Cardiac muscle cell (in vitro differentiated cells and primary cell): ENCODE measurements at places on chromosomes 11 and 22.

DNA sequence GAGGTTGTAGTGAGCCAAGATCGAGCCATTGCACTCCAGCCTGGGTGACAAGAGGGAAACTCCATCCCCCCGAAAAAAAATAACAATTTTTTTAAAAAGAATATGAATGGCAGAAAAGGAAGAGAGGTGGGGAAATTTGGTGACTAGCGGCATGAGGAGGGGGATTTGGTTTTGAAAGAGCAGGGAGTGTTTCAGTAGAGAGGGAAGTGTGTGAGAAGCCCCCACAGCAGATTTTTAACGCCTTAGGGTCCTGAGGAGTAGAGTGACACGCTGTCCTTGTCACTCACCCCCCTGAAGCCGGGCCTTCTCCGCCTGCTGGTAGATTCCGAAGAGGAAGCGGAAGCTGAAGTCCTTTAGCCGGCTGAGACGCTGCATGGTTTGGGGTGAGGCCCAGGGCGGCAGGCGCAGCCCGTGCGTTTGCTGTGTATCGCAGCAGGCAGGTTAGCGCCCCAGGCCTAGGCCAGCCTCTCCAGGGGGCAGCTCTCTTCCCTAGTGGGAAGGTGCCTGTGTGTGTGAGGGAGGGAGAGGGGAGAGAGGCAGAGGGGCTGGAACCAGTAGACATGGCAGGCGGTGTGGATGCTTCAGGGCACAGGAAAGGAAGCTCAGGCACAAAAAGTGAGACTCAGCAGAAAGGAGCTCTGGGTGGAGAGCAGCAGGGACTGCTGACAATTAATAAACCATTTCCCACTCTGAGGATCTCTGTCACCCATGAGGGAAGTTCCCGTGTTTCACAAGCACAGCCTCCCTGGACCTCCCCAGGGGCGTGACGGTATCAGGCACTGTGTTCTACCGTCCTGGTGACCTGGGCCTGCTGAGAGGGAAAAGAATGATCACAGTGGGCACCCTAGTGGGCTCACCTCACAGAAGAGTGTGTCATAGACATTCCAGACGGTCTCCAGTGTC is 3.9 kb downstream of the ACP2 start:
- H3K36me3 ChIP-seq, result peaks cover 54% of the 10 kb centered on the region
- H3K4me3 ChIP-seq, result no peak overlapping the region

GRCh38 chr11:57640068-57640800 is 9.5 kb downstream of the YPEL4 start:
- H3K4me3 ChIP-seq, result peak overlapping the region; percentile 92
- H3K27ac ChIP-seq, result peak overlapping the region; percentile 100
- no peak for DNase-seq
- H3K4me1 ChIP-seq, result peaks cover 37% of the 10 kb centered on the region
- H3K27me3 ChIP-seq, result no peaks in the 10 kb centered on the region

- no peak for DNase-seq
- no peaks in the 10 kb centered on the region for H3K27me3 ChIP-seq
- no peaks in the 10 kb centered on the region for H3K36me3 ChIP-seq
- no peaks in the 10 kb centered on the region for H3K4me1 ChIP-seq
- no peak overlapping the region for H3K4me3 ChIP-seq
Observed at GRCh38 chr11:113356203-113356602, 31.4 kb upstream of the ANKK1 start.

DNA sequence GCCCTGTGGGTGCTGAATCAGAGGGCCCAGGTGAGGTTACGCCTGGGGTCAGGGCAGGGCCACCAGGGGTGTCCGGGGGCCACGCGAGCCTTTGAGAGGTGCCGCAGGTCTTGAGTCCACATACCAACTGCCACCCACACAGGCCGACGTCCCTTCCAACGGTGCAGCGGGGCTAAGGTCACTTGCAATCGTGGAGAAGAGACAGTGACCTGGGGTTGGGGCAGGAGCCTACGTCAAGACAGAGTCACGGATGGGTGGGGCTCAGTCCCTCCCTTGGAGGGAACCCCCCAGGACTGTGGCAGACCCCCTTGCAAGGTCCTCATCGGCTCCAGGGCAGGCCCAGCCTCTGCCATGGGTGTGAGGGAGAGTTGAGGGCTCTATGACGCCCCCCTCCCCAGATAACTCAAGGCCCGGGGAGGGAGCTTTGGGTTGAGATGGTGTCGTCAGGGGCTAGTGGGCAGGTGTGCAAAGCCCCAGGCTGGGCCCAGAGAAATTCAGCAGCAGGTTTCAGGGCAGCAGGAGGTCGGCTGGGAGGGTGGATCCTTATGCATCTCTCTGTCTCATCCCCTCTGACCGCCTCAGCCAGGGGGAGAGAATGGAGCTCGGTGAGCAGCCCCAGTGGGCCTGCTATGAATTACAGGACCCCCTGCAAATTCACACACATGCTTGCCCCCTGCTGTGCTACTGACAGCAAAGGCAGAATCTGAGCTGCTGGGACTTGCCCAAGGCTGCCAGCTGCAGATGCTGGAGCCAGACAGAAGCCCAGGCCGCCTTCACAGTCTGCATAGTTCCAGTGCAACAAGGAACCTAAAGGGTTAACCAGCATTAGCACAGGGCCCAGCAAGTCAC is 60.0 kb downstream of the MYEOV start:
- no peaks in the 10 kb centered on the region for H3K36me3 ChIP-seq
- DNase-seq, result no peak
- H3K4me1 ChIP-seq, result no peaks in the 10 kb centered on the region
- H3K4me3 ChIP-seq, result no peak overlapping the region

- H3K27me3 ChIP-seq, result no peaks in the 10 kb centered on the region
- no peaks in the 10 kb centered on the region for H3K36me3 ChIP-seq
Observed at GRCh38 chr11:82924522-82925224, 23.1 kb downstream of the DDIAS start.

DNA sequence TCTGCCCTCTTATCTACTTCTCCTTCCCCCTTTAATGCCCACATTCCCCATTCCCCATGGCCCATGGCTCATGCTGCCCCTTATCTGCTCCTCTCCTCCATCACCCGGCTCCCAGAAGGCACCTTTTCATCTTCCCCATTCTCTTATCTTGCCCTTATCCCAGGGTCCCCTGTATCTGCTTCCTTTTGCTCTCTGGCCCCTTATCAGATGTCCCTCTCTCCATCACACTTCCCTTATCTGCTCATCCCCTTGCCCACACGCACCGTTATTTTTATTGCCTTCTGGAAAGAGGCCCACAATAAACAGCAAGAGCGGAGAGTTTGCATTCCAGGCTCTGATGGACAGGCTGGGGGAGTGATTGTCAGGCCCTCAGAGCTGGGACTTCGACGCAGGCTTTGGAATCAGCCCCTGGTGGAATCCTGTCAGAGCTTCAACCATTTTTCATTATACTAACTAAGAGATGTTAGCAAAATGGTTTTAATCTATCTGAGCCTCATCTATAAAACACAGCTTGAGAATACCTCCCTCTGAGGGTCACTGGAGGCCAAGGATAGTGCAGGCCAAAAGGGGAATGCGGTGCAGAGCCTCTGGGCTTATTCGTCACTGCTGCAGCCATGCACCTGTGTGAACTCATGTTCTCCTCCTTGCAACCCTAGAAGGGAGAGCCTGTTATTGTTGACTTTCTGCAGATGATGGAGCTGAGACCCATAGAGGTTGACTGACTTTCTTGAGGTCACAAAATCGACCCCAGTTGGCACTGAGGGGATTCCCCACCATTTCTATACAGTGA is 37.0 kb upstream of the LRRC55 start:
- DNase-seq, result no peak
- no peaks in the 10 kb centered on the region for H3K36me3 ChIP-seq
- H3K27ac ChIP-seq, result peak overlapping the region; percentile 73

DNA sequence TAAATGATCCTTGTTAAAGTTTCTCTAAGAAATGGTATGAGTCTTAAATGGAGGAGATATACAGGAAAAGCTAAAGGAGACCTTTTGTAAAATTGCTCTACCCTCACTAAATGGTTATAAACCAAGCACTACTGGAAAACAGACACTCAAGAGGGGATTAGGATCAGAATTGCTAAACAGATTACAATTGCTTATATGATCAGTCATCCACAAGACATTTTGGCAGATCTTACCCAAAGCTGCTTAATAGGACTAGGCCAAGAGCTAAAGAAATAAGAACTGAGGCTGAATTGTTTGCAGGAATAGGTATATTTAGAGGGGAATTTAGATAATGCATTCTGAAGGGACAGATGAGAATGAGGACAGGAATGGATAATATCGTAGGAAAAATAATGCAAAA is 9.5 kb downstream of the HARBI1 start:
- H3K36me3 ChIP-seq, result no peaks in the 10 kb centered on the region
- H3K27ac ChIP-seq, result no peak overlapping the region
- no peak overlapping the region for H3K4me3 ChIP-seq
- H3K27me3 ChIP-seq, result no peaks in the 10 kb centered on the region
- peaks cover 10% of the 10 kb centered on the region for H3K4me1 ChIP-seq

GRCh38 chr22:38861927-38862326 is 10.1 kb downstream of the CBX6 start:
- no peak overlapping the region for H3K4me3 ChIP-seq
- no peak overlapping the region for H3K27ac ChIP-seq
- H3K4me1 ChIP-seq, result no peaks in the 10 kb centered on the region
- DNase-seq, result no peak
- no peaks in the 10 kb centered on the region for H3K27me3 ChIP-seq

DNA sequence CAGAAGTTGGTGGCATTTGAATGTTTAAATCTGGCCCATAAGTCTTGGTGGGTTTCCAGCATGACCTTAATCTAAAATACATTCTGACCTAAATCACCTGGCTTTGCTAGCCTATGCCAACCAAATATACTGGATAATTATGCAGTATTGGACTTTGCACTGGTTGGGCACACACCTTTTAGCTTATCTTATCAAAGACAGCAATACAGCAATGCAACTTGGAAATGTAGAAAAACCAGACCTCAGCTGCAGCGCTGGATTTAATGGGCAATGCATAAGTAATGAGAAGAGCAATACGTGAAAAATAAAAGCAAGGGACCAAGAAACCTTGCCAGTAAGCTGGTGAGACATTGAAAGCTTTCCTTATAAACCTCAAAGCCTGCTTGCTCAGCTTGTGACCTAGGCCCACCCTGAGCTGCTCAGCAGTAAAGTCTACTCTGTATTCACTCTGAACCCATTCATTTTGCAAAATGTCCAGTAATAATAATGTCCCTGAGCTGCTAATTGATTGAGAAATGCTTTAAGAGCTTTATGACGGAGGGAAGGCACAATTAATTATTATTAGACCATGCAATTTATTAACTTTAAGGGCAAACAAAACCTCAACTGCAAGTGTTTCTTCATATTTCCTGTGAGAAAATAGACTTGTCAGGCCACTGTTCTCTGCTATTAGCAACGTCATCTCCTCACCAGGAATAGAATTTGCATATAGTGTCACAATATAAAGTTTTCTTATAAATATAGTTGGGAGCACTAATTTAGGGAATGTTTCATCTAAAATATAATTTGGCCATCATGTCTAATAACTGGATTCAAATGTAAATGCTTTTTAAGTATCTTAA is 49.4 kb upstream of the CEP295 start:
- no peak for DNase-seq
- H3K4me1 ChIP-seq, result no peaks in the 10 kb centered on the region

DNA sequence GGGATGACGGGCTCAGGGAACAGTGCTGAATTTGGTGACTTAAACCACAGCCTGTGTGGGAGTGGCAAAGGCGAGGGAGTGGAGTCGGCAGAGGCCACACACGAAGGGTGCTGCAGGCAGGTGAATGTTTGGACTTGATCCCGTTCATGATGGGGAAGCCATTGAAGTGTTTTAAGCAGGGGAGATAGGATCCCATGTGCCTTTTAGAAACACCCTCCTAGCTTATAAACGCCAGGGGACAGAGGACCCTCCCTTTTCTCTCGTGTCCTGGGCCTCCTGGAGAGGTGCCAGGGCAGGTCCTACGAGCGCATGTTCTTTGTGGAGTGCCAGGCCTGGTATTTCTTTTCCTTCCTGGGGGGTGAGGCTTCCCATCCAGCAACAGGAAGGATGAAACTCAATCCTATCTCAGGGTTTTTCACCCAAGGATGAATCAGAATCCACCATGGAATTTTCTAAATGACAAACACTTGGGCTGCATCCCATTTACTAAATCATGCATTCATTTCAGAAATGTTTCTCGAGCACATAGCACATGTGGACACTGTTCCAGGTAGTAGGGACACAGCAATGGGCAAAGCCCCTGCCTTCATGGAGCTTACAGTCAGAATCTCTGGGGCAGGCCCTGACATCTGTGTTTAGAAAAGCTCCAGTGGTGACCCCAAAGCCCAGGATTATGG is 59.6 kb downstream of the CHRDL2 start:
- no peaks in the 10 kb centered on the region for H3K27me3 ChIP-seq
- H3K27ac ChIP-seq, result no peak overlapping the region
- no peaks in the 10 kb centered on the region for H3K4me1 ChIP-seq
- no peak for DNase-seq
- no peak overlapping the region for H3K4me3 ChIP-seq

- peak overlapping the region; percentile 78 for H3K27ac ChIP-seq
- peaks cover 18% of the 10 kb centered on the region for H3K36me3 ChIP-seq
- no peak for DNase-seq
- no peaks in the 10 kb centered on the region for H3K27me3 ChIP-seq
Observed at GRCh38 chr11:67288198-67288451, 978 bp upstream of the ANKRD13D start.

- no peak overlapping the region for H3K27ac ChIP-seq
- no peaks in the 10 kb centered on the region for H3K36me3 ChIP-seq
- peaks cover 4% of the 10 kb centered on the region for H3K4me1 ChIP-seq
- no peaks in the 10 kb centered on the region for H3K27me3 ChIP-seq
- no peak overlapping the region for H3K4me3 ChIP-seq
Observed at GRCh38 chr11:8934742-8935488, 2.2 kb upstream of the C11orf16 start.

- H3K4me1 ChIP-seq, result peaks cover 2% of the 10 kb centered on the region
- H3K27me3 ChIP-seq, result peaks cover 74% of the 10 kb centered on the region
- H3K36me3 ChIP-seq, result no peaks in the 10 kb centered on the region
- DNase-seq, result no peak
- H3K4me3 ChIP-seq, result no peak overlapping the region
- no peak overlapping the region for H3K27ac ChIP-seq
Observed at GRCh38 chr22:37333724-37334460, 51.6 kb downstream of the CYTH4 start.

- H3K4me3 ChIP-seq, result no peak overlapping the region
- no peaks in the 10 kb centered on the region for H3K27me3 ChIP-seq
- peak; percentile 79 for DNase-seq
- no peak overlapping the region for H3K27ac ChIP-seq
- H3K36me3 ChIP-seq, result no peaks in the 10 kb centered on the region
- H3K4me1 ChIP-seq, result no peaks in the 10 kb centered on the region
Observed at GRCh38 chr11:26276798-26277424, 55.0 kb upstream of the ANO3 start.

GRCh38 chr22:17944256-17944655 is 80.1 kb downstream of the MICAL3 start:
- H3K4me1 ChIP-seq, result peaks cover 69% of the 10 kb centered on the region
- no peaks in the 10 kb centered on the region for H3K36me3 ChIP-seq
- no peak overlapping the region for H3K27ac ChIP-seq
- no peak overlapping the region for H3K4me3 ChIP-seq

GRCh38 chr11:23846902-23847422 is 649.9 kb upstream of the LUZP2 start:
- H3K27me3 ChIP-seq, result no peaks in the 10 kb centered on the region
- no peak overlapping the region for H3K4me3 ChIP-seq
- no peak overlapping the region for H3K27ac ChIP-seq
- H3K4me1 ChIP-seq, result no peaks in the 10 kb centered on the region
